Activated T-helper 9 cell treated with anti-CD3 and anti-CD28 coated beads, Interleukin-2, amount 50 U/mL, for 16 hours (primary cell): ENCODE measurements at places on chromosomes 6 and 20.

GRCh38 chr6:110357664-110358552, at the start of gene METTL24:
Gene METTL24, minus strand, starts transcription at chr6:110358349. Its CDS starts 77 bp downstream, at chr6:110358272.
- no peak for DNase-seq

GRCh38 chr6:133288662-133289061, 47.5 kb downstream of the EYA4 start:
- no peak for DNase-seq

- DNase-seq, result no peak
Observed at GRCh38 chr6:63635215-63635587, 401 bp upstream of the PHF3 start.

DNA sequence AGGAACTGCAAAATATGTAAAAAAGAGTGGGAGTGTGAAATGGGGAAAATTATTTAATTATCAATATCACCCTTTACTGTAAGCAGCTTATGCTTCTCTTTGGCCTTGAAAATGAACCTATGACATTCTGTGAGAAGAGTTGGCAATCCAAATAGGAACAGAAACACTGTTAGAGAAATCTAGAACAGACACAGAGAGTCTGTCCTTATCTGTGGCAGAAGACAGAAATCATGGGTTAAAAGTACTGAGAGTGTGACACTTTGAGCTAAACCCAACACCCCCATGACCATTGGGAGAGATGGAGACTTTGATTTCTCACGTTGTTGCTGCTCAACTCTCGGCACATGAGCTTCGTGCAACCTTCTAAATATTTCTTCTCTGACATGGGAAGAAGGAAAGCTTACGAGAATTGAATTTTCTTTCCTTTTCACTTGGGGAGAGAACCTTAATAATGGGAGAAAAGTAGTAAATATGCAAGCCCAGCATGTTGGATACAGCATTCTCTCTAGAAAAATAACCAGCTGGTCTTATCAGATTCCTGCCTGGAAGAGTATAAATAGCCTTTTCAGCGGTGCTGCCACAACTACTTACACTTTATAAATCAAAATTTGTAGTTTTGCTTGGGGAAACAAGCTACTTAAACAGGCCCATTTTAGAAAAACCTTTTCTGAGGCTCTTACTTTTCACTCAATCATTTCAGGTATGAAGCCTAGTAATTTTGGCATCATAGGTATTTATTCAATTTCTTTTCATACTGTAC, 49.4 kb upstream of the NOX3 start:
- no peak for DNase-seq

DNA sequence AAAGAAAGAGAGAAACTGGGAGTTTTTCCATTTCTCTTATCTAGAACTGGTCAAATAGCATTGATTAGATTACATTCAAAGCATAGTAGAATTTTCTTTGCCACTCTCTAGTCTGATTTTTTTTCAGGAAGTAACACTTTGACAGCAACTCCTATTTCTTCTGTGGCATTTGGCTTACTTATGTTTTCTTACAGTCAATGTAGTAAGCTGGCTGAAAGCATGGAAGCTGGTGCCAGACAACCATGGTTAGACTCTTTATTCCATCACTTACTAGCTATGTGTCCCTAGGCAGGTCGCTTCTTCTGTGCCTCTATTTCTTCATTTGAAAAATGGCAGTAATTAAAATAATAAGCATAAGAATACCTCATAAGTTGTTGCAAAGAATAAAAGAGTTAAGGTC, 54.2 kb upstream of the OPRM1 start:
- DNase-seq, result no peak

GRCh38 chr6:40874495-40874894, 164.5 kb downstream of the UNC5CL start:
- DNase-seq, result no peak

DNA sequence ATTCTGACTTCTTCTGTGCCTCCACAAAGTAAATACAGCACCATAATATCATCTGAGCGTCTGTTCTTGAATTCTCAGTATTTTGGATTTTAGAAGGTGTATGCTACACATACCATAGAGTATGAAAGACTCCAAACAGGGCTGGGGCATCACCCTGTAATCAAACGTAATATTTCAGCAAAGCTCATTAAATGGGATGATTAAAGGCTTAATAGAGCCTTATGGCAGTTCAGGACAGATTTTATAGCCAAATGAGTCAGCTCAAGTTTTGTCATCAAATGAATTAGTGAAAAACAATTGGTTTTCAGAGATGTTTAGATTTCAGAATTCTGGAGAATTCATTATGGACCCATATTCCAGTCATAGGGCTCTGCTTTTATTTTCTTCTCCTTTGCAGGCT, 68.9 kb downstream of the TULP4 start:
- DNase-seq, result no peak
